SK-MEL-5 (cell line): ENCODE measurements at places on chromosomes 6 and 20. TPM values are rescaled to one million over a fixed set of nuclear protein-coding genes. Genes with fewer than 3 reads are reported as not detected.

The EPPIN gene
- not detected in 2 replicates for total RNA-seq

The ZSCAN12 gene
- 1.6 and 1.8 TPM in 2 replicates for total RNA-seq

The SMOC2 gene
- total RNA-seq, result 0.05 TPM in 1 of 2 replicates, not detected in the other

The ATP6V1G2 gene
- total RNA-seq, result 0.32 and 0.45 TPM in 2 replicates

The CLVS2 gene
- not detected in 2 replicates for total RNA-seq

The BPI gene
- not detected in 2 replicates for total RNA-seq

The PI16 gene
- total RNA-seq, result not detected in 2 replicates
